ENCODE measurements at places on chromosomes 2 and 18. TPM values are rescaled to one million over a fixed set of nuclear protein-coding genes. Genes with fewer than 3 reads are reported as not detected.

CNDP1 gene
- not detected for total RNA-seq

TUBB8B gene
- total RNA-seq = not detected

RAMP1 gene
- total RNA-seq = 10.5 TPM

OTX1 gene
- total RNA-seq = 0.14 TPM

GALNT13 gene
- total RNA-seq = 17.2 TPM

Data from smooth muscle cell of bladder (primary cell).